ENCODE measurements at places on chromosomes 2 and 18.

- DNase-seq = no peak
These were observed 91.1 kb upstream of the CDH2 start for GRCh38 chr18:28267878-28268625.

GRCh38 chr18:46920067-46920466 is 2.7 kb downstream of the KATNAL2 start:
- no peak for DNase-seq

DNA sequence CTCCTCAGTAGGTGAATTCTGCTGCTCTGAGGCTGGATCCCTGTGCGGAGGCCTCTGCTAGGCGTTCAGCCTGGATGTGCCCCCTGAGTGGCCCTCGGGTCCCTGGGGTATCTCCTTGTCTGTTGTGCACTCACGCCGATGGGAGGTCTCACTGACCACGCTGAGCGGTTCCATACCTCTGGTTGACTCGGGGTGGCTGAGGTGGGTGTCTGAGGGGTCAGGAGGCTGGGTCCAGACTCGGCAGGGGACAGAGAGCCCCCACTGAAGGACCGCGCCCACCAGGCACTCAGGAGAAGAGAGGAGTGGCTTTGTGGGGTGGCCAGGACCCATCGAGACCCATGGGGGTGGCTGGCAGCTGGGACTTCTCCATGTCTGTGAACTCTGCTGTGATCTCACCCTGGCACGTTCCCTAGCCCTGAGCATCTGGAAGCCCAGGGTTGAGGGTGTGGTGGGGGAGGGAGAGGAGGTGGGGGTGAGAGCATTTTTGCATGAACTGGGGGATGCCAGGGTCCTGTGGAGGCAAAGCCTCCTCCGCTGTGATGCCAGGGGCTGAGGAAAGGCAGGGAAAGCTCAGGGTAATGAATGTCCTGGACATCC is 53.7 kb downstream of the TWIST2 start:
- DNase-seq = no peak

DNA sequence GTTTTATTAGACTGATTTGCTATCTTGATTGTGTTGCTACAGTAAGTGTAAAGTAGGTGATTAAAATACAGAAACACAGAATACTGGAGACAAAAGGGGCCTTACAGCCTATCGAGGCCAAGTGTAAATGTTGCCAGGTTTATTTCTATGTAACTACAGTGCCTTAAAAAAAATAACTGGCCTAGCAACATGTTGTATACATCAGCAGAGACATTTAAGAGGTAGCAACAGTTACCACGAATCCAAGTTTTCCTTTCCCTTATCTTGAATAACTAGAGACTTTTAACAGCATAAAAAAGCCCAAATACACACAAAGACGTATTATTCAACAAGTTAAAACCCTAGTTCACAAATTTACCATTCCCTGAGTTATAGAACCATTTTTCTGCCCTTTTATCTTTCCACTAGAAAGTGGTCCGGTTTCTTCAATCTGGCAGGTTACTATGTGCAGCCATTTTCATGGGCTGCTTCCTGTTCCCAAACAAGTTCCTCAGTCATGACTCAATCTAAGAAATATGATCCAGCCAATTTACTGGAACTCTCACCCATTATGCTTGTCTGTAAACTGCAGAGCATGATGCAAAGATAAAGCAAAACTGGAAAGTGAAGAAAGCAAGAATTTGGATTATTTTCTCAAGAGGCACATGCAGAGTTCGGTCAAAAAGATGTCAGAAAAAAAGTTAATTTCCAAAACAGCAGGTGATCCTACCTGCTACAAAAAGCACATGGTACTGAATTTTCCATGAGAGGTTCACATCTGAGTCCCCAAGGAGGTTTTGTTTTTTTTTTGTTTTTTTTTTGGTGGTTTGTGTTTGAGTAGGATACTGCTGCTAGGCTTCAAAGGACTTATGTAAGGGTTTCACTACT is 22.2 kb downstream of the NFE2L2 start:
- no peak for DNase-seq

- no peak for DNase-seq
These were observed 20.4 kb upstream of the DOK6 start for GRCh38 chr18:69380324-69380723.

DNA sequence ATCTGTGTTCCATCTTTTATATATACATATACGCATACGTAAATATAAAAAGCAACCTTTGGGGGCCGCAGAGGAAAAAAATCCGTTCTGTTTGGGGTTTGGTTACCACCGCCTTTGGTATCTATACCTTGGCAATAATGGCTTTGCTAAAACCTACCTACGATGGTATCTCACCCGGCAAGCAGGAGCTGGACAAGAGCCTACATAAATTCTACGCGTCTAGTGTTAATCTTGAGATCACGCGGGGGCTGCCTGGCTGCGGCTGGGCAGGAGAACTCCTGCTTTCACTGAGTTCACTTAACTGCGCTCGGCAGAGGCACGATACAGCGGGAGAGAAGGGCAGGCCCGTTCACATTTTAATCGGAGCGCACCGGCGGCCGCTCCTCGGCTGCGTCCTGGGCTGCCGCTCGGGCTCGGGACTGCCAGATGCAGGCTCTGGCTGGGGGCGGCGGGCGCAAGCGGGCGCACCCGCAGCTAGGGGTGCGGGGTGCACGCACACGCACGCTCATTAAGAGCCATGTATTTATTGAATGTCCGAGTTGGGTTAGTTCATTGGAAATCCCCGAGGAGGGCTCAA is 1.7 kb upstream of the POU3F3 start:
- no peak for DNase-seq

GRCh38 chr2:217948897-217949296 is 53.9 kb downstream of the TNS1 start:
- no peak for DNase-seq

GRCh38 chr18:42781298-42781815 is 334.1 kb downstream of the RIT2 start:
- DNase-seq = no peak

DNA sequence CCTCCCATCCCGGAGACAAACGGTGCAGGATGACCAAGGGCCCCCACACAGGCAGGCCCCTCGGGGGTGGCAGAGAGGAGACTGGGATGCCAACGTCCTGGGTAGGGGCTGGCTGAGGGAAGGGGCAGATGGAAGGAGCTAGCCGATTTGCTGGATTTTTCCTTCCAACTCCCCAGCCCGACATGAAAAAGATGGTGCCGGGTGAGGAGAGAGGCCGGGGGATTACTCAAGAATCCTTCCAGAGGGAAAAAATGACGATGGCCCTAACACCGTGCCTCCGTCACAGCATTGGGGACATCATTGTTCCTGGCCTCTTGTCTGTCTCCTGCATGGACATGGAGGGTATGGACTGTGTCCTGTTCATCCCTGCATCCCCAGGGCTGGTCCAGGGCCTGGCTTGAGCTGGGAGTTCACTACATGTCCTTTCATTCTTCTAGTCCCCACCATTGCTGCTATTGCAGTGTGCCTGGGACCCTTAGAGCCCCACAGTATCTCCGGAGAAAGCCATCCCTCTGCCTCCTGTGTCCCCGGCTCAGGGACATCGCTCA is 217.7 kb downstream of the TNS1 start:
- no peak for DNase-seq

DNA sequence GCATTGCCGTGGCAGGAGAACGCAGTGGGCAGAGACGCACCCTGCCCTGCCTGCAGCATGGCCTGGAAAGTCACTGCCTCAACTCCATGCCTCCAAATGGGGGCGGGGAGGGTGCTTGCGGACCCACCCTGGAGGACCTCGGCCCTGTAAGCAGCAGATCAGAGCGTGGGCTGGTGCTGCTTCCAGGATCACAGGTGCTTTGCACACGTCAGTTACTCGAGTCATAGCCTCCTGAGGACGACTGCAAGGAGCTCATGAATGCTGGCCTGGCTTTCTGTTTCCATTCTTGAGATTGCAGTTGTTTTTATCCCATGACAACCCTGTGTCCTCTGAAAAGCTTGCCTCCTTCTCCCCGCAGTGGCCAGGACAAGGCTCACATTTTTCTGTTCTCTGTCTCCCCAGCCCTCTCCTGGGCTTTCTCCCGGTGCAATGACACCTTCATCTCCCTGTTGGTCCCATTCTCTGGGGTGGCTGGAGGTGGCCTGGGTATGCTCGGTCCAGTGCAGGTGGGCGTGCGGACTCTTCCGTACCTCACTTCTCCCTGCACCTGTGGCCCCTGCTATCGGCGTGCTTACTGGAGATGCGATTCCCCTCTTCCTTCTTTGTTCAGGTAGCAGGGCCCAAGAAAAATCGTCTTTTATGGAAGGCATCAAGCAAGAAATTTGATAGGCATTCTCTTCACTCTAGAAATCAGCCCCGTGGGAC is 208.0 kb downstream of the GBX2 start:
- DNase-seq = no peak

GRCh38 chr2:238864207-238865014 is 16.5 kb downstream of the TWIST2 start:
- no peak for DNase-seq

DNA sequence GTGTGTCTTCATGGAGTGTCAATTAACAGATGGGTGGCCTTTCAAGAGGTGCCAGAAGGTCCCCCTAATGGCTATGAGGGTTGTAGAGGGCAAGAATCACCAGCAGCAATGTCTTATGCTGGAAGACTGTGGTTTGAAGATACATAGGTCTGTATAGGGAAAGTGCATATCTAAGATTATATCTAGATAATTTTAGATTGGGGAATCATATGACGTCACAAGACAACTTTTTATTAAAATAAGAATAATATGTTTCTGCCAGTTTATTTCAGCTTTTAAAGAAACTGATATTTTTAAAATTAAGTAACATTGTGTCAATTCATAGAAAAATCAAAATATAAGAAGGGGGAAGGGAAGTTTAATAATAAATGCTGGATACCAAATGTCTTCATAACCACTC is 162.3 kb downstream of the TTN start:
- no peak for DNase-seq

- DNase-seq = peak; percentile 68
These were observed 240.8 kb downstream of the BCL11A start for GRCh38 chr2:60312618-60313017.

DNA sequence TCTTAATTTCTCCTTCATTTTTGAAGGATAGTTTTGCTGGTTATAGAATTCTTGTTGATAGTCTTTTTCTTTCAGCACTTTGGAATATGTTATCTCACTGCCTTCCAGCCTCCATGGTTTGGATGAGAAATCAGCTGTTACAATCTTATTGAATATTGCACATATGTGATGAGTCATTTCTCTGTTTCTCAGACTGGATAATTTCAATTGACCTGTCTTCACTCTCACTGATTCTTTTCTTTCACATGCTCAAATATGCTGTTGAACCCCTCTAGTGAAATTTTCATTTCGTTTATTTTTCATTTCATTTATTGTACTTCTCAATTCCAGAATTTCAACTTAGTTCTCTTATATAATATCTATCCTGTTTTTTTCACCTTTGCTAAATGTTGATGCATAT is 22.2 kb downstream of the PDK1 start:
- no peak for DNase-seq

GRCh38 chr2:130918393-130918792 is 81.7 kb downstream of the ARHGEF4 start:
- no peak for DNase-seq

- DNase-seq = no peak
These were observed 893.2 kb upstream of the CRIM1 start for GRCh38 chr2:35462226-35462998.

DNA sequence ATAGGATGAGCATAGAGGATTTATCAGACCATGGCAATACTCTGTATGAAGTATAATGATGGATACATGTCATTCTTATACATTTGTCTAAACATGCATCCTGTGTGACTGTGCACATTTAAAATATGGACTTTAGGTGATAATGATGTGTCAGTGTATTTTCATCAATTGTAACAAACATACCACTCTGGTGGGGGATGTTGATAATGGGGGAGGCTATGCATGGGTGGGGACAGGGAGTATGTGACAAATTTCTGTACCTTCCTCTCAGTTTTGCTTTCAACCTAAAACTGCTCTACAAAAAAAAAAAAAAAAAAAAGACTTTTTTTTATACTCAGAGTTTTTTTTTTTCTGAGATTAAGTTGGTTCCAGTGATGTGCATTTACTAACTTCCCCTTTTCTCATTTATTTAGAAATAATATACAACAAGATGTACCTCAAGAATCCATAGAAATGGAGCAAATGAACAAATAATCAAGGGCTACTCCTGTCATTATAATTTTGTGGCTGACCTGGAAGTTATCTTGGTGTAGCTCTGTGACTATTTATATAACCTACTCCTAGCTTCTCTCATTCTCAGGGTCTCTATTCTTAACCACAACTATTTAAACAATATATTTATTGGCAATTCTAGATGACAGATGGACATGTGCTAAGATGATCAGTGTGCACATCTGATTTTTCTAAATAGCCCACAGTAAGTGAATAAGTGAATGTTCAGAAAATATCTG is 108.9 kb upstream of the ITGA4 start:
- DNase-seq = peak; percentile 9

GRCh38 chr2:207162316-207162715 is 3.4 kb downstream of the KLF7 start:
- no peak for DNase-seq

DNA sequence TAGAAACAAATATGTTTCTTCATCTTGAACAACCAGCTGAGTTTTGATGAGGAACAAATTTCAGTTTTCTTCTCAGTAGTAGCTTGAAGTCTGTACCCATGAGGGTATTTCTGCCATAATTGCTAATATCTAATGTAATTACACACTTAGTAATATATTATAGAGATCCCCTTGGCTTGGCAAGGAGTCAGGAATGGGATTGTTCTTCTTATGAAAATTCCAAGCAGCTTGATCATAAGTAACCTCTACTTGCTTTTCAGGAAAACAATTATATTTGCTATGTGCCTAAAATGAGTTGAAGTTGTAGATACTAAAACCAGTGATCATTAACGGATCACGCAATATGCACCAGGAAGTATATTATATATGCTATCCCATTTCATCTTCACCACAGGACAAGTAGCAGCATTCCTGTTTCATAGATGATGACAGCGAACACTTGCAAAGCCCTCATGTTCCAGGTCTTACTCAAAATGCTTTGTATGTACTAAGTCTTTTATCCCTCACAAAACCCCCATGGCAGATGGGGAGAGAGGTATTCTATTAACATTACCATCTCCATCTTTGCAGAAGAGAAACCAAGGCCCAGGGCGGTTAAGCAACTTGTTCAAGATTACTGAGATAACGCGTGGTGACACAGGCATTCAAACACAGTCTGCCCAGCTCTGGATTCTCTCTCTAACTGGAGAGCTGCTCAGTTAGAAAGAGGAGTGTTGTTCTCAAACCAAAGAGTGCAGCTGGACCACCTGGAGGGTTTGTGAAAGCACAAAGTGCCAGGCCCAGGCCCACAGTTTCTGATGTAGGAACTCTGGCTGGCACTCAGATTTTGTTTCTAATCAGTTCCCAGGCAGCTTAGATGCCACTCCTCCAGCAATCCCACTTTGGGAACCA is 21.8 kb upstream of the RGPD4 start:
- DNase-seq = no peak

GRCh38 chr2:161134547-161135518 is 25.4 kb upstream of the TANK start:
- no peak for DNase-seq

DNA sequence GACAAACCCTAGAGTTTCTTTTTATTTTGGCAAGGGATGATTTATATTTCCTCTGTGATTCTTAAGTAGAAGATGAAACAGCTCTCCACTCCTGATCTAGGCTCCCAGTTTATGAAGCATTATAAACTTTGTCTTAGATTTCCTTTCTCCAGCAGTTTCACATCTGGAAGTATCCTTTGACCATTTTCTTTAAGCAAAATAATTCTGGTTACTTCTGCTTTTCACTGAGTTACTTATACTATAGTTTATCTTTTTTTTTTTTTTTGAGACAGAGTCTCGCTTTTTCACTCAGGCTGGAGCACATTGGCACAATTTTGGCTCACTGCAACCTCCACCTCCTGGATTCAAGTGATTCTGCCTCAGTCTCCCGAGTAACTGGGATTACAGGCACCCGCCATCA is 45.5 kb downstream of the KCMF1 start:
- no peak for DNase-seq
